ENCODE measurements at places on chromosomes 3 and 15. TPM values are rescaled to one million over a fixed set of nuclear protein-coding genes. Genes with fewer than 3 reads are reported as not detected.

ZNF385D gene
- 2.9 TPM for total RNA-seq

ZDHHC19 gene
- 1.0 TPM for total RNA-seq

TMEM42 gene
- 17.4 TPM for total RNA-seq

BFSP2 gene
- total RNA-seq = not detected

SLC28A1 gene
- total RNA-seq = not detected

SUSD5 gene
- 1.9 TPM for total RNA-seq

ST8SIA2 gene
- total RNA-seq = not detected

EPHA3 gene
- 1.4 TPM for total RNA-seq

ACP3 gene
- 19.9 TPM for total RNA-seq

SLC22A13 gene
- 0.32 TPM for total RNA-seq

RTP3 gene
- total RNA-seq = not detected

CEP19 gene
- 2.2 TPM for total RNA-seq

EIF4E3 gene
- total RNA-seq = 29.0 TPM

CX3CR1 gene
- 14.1 TPM for total RNA-seq

WDR53 gene
- total RNA-seq = 9.5 TPM

SCAANT1 gene
- not detected for total RNA-seq

TRAT1 gene
- total RNA-seq = 1.3 TPM

GABRR3 gene
- not detected for total RNA-seq
